ENCODE measurements at places on chromosomes 1 and 21.

- no peak for DNase-seq
These were observed 364.9 kb downstream of the PRDM2 start for GRCh38 chr1:14064649-14065442.

- no peak for DNase-seq
These were observed 458.0 kb downstream of the USP25 start for GRCh38 chr21:16187603-16188301.

DNA sequence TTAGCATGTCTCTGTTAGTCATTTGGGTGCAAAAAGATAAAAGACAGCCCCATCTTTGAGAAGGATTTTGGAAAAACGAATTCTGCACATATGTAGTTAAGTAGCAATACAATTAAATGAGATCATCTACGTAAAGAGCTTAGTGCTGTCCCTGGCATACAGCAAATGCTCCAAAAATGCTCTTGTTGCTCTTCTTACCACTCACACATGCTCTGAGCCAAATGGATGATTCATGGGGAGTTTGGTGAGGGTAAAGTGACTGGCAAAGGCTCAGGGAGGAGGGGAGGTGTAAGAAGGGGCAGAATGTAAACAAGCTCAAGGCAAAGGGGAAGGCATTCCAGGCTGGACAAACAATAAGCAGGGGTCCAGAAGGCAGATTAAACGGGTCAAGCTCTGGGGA is 191.9 kb downstream of the AK5 start:
- DNase-seq = no peak

- DNase-seq = no peak
These were observed 228.6 kb downstream of the GRIK1 start for GRCh38 chr21:29711236-29711635.

DNA sequence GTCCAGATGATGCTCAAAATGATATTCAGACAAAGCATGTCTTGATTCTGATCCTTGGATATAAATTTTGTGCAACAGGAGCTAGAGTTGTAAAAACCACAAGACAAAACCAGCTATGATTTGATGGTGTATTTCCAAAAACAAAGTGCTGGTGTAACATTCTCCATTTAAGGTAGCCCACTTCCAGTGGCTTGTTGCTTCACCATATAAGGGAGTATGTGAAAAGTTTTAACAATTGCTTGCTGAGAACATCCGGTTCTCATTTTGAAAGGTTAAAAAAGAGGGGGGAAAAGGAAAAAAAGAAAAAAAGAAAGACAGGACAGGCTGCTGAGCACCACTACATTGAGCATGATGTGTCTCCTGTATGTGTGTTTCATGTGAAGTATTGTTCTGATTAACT is 123.6 kb downstream of the MACF1 start:
- DNase-seq = no peak

Measured in GM06990 (cell line).